Fibroblast of skin of abdomen (primary cell): ENCODE measurements at places on chromosomes 3 and 15.

DNA sequence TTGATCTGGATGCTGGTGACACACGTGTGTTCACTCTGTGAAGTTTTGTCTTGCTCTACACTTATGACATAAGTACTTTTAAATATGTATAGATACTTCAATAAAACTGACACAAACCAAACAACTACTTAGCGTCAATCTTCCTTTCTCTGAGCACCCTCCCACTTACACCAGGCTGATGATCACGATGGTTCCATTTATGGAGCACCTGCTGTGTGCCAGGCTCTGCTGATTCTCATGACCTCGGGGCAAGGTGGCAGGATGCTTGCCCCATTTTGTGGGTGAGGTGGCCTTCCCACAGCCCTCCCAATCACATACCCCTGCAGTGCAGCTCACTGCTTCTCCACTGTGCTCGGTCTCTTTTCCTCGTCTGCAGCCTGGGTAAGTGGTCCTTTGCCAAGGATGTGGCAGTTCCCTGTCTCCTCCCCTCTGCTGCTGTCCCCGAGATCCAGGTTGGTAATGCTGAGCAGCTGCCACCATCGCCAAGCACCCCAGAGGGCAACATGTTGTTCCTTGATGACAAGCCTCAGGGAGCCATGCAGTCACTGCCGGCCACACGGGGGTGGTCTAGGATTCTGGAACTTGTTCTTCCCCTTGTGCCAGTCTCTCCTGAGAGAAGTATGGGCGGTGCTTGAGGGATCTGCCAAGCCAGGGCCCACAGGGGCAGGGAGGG, 20.6 kb upstream of the ADCY5 start:
- DNase-seq = no peak

DNA sequence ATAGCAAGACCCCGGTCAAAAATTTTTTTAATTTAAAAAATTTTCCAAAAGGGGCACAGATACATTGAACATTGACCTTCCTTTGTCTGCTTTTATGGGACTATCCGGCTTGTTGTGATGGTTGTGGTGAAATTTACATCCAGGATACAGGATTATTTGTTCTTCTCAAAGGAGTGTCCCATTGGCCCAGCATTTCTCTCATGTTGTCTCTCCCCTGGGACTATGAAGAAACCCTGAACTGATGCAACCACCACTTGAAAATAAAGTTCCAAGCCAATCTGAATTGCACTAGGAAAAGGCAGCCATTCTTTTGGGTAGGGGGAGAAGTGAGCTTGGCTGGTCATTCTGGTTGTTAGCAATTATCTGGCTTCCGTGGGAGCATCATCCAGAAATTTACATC, 58.4 kb downstream of the PPARG start:
- DNase-seq = no peak

- peak; percentile 61 for DNase-seq
Observed at GRCh38 chr3:64548200-64548889, 139.5 kb downstream of the ADAMTS9 start.

- DNase-seq = peak; percentile 37
Observed at GRCh38 chr15:58864602-58865424, 68.7 kb downstream of the SLTM start.

DNA sequence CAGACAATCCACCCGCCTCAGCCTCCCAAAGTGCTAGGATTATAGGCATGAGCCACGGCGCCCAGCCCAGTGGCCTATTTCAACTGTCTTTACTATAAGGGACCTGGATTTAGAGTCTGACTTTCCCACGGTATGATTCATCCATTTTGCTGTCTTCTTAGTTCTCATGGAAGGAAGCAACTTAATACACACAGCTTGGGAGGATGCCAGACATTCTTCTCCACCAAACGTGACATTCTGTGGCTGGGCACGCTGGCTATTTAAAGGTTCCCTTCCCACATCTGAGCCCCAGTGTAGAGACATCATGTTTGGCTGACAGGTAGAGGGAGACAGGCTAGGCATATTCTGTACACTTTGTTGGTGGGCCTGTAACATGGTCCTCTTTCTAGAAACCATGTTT, 26.2 kb downstream of the FAM43A start:
- peak; percentile 89 for DNase-seq

DNA sequence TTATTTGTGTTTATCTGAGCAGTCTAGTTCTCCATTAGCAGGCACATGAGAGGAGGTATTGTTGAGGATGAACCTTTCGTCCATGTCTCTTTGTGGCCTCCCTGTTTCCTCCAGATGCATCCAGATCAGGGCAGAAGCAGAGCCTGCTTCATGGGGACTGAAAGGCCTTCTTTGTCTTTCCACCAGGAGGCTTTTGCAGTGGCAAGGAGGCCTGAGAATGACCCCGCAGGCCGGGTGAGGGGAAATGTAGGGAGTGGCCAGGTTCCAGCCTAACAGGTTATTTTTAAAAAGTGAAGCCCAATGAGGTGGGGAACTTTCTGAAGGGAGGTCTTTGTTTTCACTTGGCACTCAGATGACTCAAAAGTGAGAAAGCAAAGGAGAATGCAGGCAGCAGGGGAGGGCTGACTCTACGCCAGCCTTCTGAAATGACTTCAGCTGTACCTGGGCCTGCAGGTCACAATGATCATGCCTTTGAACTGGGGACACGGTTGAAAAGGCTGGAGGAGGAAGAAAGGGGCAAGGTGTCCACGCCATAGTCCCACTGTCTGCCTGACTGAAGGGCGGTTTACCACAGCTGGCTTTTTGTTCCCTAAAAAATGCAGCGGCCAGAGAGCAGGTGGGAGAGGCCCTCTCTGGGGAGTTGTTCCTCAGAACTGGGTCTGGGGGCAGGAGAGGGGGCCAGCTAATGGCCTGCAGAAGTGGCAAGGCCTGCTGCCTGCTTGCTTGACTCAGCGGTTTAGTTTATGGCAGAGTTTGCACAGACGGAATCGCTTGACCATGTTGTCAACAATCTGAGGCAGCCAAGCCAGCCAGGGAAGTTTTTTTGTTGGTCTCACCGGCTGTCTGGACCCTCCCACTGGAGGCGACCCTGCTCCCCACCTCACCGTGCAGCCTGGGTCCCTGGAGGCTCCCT, 28.7 kb downstream of the CMTM7 start:
- no peak for DNase-seq

DNA sequence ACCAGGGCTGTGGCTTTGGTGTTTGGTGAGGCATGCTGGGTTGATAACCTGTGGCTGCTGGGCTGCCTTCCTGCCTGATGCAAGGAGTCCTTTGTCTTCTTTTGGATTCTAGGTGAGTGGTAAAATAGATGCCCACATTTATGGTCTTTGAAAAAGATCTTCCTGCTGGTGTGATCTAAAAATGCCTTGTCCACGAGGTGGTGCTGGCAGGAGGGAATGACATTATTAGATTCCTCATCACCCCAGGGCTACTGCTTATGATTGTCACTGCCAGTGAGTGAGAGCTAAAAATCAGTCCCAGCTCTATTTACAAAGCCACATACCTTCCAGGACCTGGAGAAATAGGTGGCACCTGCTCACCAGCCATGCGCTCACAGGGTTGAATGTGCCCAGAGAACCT, 355.5 kb upstream of the ROPN1 start:
- no peak for DNase-seq
